Chondrocyte (in vitro differentiated cells): ENCODE measurements at places on chromosomes 6 and 20.

- DNase-seq, result no peak
Measured at GRCh38 chr6:144361016-144361415, 75.9 kb downstream of the UTRN start.

GRCh38 chr6:53999088-53999755, 112.0 kb upstream of the MLIP start:
- no peak for DNase-seq

GRCh38 chr6:43052842-43053544, 658 bp downstream of the CUL7 start:
- DNase-seq, result no peak

GRCh38 chr6:110517034-110517433, 40.6 kb upstream of the SLC22A16 start:
- DNase-seq, result no peak

- no peak for DNase-seq
Measured at GRCh38 chr6:160919723-160920440, 71.7 kb upstream of the MAP3K4 start.

DNA sequence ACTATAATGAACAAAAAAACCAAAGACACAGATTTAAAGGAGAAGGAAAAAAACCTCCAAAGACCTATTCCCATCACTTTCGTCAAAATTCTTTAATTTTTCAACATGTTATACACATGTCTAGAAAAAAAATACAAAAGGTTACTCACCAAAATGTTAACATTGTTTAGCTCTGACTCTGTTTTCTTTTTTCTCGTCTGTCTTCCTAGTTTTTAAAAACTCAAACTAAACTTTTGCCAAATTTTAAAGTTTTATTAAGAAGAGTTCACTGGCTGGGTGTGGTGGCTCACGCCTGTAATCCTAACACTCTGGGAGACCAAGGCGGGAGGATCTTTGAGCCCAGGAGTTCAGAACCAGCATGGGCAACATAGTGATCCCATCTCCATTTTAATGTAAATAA, 10.8 kb downstream of the MCUR1 start:
- DNase-seq, result no peak

DNA sequence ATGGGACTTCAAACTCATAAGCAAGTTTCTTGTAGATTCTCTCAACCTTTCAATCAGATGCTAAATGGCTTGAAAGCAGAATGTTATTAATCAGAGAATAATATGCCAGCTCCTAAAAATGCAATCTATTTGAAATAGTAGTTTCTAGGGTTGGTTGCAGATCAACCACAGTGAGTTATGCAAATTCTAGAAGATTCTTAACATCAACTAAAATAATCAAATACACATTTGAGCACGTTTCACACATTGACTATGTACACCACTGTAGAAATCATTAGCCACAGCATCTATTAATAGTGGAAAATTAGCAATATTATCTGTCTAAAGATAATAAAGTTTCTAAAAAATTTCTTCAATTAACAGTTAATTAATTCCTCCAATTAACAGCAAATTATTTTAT, 141.9 kb upstream of the GJE1 start:
- no peak for DNase-seq

DNA sequence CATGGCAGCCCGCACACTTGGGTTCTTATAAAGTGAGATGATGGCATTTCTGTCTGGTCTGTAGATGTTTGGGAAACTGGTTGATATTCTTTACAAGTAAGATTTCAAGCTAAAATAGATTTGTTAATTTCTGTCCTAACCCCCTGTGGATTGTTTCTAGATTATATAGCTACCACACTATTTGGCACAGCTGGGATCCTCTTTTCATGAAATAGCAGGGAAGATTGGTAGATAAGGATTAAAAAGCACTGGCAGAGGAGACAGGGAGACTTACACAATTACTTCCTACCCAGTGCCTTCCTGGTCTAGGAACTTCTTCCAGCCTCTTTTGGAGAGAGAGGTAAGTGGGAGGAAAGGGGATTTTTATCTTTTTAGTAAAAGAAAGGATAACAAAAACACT, 13.2 kb upstream of the ATXN1 start:
- no peak for DNase-seq

DNA sequence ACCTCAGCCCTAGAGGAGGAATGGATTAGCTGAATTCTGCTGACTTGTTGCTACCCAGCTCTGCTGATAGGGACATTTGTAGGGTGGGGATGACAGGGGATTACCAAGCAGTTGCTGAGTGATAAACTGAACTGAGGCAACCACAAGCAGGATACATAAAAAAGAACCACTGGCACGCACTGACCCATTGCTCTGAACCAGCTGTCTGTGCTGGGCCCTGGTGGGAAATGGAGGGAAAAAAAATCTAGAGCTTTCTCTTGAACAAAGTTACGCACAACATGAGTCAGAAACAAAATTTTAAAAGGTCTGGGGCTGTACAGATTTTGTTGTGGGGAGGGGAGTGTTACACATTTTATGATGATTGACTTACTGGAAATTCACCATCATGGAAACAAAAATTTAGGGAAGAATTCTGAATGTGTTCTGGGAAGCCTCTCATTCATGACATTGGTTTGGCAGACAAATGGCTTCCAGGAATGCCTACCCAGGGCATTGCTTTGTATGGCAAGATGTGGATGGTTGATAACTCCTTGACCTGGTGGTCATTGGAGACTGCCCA, 37.7 kb downstream of the FOXO3 start:
- no peak for DNase-seq

DNA sequence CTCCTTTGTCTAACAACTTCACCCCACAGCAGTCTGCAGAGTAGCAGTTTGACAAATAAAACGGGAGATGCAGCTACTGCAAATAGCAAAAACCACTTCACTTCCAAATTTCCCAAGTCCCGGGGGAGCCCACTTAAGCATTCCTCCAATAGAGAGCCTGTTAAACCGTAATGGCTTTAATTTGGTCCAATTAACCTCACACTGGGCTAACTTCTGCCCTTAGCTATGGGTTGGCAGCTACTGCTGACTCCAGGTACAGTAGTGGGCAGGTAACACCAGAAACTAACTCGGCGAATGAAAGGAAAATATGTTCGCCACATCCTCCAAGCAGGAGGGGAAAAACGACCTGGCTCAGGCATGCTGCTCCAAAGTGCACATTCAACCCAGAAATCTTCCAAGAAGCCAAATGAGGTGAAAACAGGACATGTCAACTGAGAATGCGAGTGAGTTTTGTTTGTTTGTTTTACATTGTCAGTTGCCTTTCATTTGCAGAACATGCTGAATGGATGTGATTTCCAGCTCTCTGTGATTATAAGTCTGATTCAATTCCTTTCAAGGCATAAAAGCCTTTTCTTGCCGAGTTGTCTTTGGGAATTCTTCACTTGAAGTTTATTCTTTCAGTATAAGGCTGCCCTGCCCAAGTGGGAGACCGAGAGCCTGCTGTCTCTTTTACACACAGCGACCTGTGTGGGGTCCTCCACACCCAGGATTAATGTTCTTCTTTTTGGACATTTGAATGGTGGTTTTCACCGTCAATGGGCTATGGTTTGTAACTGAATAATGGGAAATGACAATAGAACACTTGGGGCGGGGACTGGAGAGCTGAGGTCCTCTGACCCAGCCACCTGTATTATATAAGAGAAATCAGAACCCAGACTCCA, 117.3 kb upstream of the ARMC2 start:
- no peak for DNase-seq

GRCh38 chr6:134474955-134475354, 157.0 kb upstream of the SGK1 start:
- no peak for DNase-seq
